ENCODE measurements at places on chromosomes 2 and 18.

GRCh38 chr2:209629597-209629996, 142.0 kb upstream of the UNC80 start:
- no peak for DNase-seq

DNA sequence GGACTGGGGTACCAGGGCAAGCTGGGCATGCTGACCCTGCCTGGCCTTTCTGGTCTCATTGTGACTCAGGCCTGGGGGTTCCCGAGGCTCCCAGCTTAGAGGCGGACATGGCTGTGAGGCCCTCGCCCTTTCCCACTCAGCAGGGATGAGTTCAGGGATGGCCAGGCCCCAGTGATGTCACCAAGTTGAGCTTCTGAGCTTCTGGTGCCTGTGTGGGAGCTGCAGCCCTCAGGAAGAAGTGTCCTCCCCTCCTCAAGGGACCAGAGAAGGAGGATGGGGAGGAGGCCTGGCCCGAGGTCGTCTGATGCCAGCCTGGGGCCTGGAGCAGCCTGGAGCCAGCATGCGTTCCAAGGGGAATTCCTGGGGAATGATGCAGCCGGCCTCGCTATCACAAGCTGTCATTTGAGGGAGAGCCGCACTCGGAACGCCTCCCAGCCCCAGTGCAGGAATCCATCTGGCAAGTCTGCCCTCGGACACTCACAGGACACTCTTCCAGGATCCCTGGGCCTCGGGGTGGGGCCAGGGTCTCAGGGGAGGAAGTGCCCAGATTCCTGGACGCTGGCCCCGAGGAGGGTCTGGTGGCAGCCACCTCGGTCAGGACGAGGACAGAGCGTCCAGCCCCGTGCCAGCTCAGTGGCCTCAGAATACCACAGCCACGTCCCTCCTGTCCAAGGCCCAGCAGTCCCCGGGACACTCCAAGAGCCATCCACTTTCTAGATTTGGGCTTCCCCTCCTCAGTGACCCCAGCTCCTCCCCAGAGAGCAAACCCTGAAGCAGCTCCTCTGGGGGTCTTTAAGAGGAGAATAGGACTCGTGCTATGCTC, 61.2 kb upstream of the GPC1 start:
- DNase-seq: no peak

DNA sequence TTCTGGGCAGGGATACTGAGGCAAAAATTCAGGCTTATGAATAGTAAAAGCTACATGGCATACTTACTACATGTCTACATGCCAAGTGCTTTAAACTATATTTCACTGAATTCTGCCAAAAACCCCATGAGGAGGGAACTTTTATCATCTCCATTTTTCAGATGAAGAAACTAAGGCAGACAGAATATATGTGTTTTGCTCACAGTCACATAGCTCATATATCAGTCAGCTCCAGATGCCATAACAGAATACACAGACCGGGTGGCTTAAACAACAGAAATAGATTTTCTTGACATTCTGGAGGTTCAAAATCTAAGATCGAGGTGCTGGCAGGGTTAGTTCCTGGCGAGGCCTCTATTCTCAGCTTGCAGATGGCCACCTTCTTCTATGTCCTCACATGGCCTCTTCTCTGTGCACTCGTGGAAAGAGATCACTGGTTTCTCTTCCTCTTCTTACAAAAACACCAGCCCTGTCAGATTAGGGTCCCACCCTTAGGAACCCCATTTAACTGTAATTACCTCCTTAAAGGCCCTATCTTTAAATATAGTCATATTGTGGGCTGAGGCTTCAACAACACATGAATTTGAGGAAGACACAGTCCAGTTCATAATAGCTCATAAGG, 27.1 kb upstream of the CREB1 start:
- DNase-seq: no peak

DNA sequence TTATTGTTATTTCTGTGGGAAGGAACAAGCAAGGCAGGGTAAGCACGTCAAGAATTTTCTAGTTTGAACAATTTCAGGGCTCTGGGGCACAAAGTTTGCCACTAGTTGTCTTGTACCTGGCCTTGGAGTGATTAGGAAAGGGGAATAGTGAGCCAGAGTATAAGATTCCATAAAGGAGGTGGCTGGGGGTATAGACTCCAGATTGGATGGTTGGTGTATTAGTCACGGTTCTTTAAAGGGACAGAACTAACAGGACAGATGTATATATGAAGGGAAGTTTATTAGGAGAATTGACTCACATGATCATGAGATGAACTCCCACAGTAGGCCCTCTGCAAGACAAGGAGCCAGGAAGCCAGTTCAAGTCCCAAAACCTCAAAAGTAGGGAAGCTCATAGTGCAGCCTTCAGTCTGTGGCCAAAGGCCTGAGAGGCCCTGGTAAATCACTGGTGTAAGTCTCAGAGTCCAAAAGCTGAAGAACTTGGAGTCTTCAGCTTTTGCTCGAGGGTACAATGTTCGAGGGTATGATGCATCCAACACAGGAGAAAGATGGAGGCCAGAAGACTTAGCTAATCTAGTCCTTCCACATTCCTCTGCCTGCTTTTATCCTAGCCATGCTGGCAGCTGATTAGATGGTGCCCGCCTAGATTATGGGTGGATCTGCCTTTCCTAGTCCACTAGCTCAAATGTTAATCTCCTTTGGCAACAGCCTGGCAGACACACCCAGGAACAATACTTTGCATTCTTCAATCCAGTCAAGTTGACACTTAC, 31.5 kb upstream of the PTPRM start:
- no peak for DNase-seq

GRCh38 chr2:165467921-165468320, 1.6 kb upstream of the CSRNP3 start:
- no peak for DNase-seq
